ENCODE measurements at places on chromosomes 16 and 17.

DNA sequence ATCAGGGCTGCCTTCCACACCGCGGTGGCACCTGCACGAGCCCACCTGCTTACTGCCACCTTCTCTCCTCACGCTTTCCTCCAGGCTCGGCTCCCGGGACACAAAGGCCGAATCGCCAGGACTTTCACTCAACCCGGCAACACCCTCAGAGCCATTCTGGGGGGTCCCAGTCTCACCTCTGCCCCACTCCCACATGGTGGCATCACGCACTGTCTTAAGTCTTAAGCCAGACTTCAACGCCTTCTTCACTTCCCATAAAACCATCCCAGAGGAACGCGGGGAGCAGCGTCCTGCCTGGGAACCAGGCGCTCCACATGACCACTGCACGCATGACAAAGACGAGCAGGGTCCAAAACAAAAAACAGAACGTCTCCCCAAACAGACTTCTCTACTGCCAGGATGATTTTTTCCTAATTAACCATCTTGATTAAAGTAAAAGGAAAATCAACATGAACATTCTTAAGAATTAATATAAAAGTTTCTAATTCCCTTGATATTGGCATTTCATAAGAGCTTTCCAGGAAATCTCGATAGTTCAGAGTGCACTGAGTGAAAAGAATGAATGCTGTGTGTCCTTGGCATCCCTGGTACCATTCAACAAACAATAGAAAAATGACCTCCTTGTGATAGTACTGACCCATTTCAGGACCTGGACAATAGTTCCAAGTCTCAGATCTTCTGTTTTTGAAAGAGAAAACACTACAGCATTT lies 2.6 kb downstream of the CANT1 start:
- DNase-seq, result no peak

DNA sequence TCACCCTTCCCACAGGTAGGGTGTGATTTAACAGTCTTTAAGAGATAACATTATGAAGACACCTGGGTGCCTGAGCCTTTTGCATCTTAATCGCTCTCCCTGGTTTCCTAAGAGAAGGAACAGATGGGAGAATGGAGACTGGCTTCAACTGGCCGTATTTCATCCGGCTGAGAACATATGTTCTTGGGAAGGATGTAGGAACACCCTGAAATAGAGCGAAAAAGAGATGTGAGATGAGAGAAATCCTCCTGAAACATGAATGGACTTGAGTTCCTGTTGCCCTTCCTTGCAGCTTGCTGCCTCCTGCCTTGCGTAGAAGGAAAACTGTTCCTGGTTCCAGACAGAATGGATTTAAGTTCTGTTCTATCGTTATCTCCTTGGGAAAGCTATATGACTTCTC lies 385.4 kb upstream of the RBFOX1 start:
- DNase-seq, result no peak

DNA sequence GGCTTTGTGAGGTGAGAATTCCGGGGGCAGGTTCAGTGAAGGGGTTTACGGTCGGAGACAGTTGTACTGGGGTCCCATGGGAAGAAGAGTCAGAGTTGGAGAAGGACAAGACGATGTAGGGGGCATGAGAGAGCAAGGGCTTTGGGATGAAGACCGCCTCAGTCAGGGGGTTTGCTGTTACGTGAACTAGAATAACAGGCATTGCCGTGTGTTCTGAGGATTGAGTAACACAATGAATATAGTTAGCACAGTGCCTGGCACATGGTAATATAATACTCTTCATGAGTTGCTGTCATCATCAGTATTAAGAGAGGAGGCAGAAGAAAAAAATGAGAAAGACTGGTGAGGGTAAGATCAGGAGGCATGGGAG lies 577 bp downstream of the ZNF646 start:
- no peak for DNase-seq

GRCh38 chr17:10229181-10229580 lies 30.8 kb upstream of the GAS7 start:
- no peak for DNase-seq

DNA sequence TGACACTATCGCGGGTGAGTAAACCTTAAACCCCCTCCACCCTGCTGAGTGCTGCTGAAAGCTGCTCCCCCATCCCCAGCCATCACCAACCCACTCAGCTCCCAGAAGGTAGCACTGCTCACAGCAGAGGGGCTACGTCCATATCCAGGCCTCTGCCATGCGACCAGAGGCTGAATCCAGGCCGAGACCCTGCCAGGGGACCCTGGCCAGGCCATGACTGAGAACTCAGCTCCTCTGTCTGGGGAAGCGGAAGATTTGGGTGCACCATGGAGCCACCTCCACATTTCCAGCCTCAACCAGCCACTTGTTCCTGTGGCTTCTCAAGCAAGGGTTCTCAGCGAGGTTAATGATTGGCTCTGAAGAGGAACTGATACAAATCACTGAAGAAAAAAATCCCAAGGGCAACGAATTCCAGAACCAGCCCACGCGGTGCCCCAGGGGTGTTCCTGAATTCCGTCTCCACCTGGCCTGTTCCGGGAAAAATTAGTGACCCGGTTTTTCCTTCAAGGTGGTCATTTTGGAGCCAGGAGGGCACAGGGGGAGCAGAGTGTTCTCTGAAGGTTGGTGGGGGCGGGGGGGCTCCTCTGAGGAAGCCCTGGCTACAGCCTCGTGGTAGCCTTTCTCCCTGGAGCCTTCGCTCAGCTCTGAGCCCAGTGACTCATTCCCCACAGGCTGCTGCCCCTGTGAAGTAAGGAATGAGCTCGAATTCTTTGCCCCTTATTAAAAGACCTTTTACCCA lies 9.3 kb upstream of the SLC16A5 start:
- peak; percentile 87 for DNase-seq

DNA sequence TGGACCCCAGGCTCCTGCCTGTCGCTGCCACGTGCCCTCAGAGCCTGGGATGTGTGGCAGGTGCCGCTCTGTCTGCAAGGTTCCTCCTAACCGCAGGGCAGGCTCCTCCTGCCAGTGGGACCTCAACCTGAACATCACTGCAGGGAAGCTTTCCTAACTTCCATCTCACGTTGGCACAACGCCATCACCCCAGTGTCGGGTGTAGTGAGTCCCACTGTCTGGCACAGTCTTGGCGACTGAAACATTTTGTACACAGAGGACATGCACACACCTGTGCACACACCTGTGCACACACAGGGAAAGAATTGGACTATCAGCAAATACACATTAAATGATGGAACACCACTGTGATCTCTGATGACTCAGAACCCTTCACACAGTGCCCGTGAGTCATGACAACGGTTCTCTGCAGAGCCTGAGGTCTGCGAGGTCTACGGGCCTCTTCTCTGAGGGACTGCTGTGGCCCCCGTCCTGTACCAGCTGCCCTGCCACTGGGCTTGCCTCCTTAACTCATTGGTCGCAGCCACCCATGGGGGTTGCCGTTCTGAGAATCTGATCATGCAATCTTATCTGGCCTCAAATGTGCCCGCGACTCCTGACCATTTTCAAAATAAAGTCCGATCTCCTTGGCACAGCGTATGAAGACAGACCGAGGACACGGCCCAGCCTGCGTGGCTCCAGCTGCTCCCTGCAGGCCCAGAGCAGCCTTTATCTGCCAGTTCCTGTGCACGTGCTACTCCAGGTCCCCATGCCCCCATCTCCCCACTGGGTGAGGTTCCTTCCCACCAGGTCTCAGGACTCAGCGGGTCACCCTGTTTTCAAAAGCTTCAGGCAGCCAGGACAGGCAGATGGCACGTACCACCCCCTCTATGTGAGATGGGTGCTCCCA lies 7.6 kb downstream of the CCDC57 start:
- peak; percentile 77 for DNase-seq

GRCh38 chr16:23015580-23015979 lies 133.7 kb downstream of the USP31 start:
- DNase-seq, result no peak

Data from AG20443 (cell line).